ENCODE measurements at places on chromosomes 2 and 18. TPM values are rescaled to one million over a fixed set of nuclear protein-coding genes. Genes with fewer than 3 reads are reported as not detected.
A peak's percentile ranks its signal among the peaks of the same experiment; 100 is the strongest.

GRCh38 chr2:107633580-107634147 lies 193.0 kb upstream of the RGPD4 start:
- H3K36me3 ChIP-seq: no peaks in the 10 kb centered on the region
- no peaks in the 10 kb centered on the region for H3K4me1 ChIP-seq
- H3K27ac ChIP-seq: no peak overlapping the region
- no peak overlapping the region for H3K4me3 ChIP-seq
- DNase-seq: no peak
- H3K27me3 ChIP-seq: no peaks in the 10 kb centered on the region

GRCh38 chr2:228869636-228870264 lies 401.3 kb downstream of the PID1 start:
- H3K27ac ChIP-seq: no peak overlapping the region
- no peaks in the 10 kb centered on the region for H3K27me3 ChIP-seq
- no peaks in the 10 kb centered on the region for H3K4me1 ChIP-seq
- H3K36me3 ChIP-seq: no peaks in the 10 kb centered on the region

DNA sequence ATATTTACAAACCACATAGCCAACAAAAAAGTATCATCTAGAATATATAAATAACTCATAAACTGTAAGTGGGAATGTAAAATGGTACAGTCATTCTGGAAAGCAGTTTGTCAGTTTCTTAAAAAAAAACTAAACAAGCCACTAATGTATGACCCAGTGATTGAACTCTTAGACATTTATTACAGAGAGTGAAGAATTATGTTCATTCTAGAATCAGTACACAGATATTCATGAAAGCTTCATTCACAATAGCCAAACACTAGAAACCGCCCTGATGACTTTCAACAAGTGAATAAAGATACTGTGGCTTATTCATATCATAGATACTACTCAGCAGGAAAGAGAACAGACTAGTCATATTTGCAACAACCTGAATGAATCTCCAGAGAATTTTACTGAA lies 1541.5 kb downstream of the LRP1B start:
- no peaks in the 10 kb centered on the region for H3K36me3 ChIP-seq
- no peaks in the 10 kb centered on the region for H3K4me1 ChIP-seq
- DNase-seq: no peak
- no peaks in the 10 kb centered on the region for H3K27me3 ChIP-seq
- H3K4me3 ChIP-seq: no peak overlapping the region

The ASB18 gene
- not detected for total RNA-seq

DNA sequence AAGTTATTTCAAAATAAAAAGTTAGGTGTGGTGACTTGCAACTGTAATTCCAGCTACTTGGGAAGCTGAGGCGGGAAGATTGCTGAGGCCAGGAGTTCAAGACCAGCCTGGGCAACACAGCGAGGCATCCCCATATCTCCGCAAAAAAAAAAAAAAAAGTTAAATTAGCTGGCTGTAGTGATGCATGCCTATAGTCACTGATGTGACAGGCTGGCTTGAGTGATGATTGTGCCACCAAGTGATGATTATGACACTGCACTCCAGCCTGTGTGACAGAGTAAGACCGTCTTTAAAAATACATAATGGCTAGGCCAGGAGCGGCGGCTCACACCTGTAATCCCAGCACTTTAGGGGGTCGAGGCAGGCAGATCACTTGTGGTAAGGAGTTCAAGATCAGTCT lies 11.5 kb downstream of the SMPD4 start:
- H3K27ac ChIP-seq: no peak overlapping the region
- no peak overlapping the region for H3K4me3 ChIP-seq
- no peaks in the 10 kb centered on the region for H3K36me3 ChIP-seq
- H3K4me1 ChIP-seq: no peaks in the 10 kb centered on the region

- H3K36me3 ChIP-seq: no peaks in the 10 kb centered on the region
- H3K27ac ChIP-seq: no peak overlapping the region
- no peak overlapping the region for H3K4me3 ChIP-seq
- DNase-seq: no peak
- no peaks in the 10 kb centered on the region for H3K27me3 ChIP-seq
- no peaks in the 10 kb centered on the region for H3K4me1 ChIP-seq
These were observed 95.5 kb downstream of the RDH14 start for GRCh38 chr2:18464913-18465312.

DNA sequence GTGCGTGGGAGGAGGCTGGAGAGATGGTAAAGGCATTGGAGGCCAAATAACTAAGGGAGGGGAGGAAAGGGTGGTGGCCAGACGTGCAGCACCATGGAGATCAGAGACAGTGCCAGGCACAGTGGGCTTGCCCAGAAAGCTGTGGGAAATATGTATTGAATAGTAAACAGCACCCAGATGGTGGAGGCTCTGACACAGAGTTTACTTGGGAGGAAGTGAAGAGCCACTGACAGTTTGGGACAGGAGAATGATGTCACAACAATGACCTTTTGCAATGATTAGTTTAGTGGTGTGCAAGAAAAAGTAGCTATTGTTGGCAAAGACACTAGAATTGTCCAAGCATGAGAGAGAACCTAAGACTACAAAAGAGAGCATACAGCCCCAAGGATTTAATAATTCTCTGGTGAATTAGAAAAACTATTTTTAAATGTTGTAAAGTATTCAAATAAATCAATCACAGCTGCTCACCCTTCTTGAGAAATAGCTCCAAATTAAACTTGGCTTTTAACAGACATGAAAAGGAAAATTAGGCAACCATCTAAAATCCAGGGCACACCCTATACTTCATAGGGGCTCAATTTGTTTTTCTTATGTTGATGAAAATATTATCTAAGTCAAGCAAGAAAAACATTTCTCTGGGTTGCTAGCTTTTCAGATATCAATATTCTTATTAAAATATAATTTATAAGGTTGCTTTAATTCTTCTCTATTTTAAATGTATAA lies 458.7 kb upstream of the HNRNPA3 start:
- no peak overlapping the region for H3K4me3 ChIP-seq
- H3K36me3 ChIP-seq: no peaks in the 10 kb centered on the region
- no peaks in the 10 kb centered on the region for H3K27me3 ChIP-seq
- no peak for DNase-seq

DNA sequence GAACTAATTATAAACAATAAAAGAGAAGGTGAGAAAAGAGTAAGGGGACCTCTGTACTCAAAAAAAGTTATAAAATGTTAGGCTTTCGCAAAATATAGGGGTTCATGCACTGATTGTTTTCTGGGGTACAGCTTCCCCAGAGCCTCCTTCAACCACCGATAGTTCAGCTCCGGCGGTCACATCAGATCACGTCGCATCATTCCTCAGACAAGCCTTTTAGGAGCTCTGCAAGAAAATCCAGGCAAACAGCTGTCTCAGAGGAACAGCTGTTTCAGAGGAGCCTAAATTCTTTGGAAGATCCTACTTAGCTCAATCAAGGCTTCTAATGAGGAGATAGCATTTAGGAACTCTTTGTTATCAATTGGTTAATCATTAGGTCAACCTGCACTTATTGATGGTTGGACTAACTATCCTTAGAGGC lies 78.7 kb downstream of the MYCN start:
- no peaks in the 10 kb centered on the region for H3K27me3 ChIP-seq
- no peaks in the 10 kb centered on the region for H3K36me3 ChIP-seq
- H3K4me3 ChIP-seq: no peak overlapping the region
- H3K27ac ChIP-seq: no peak overlapping the region
- no peak for DNase-seq

GRCh38 chr2:195009202-195009601 lies 647.8 kb upstream of the SLC39A10 start:
- no peaks in the 10 kb centered on the region for H3K4me1 ChIP-seq
- no peaks in the 10 kb centered on the region for H3K36me3 ChIP-seq
- H3K4me3 ChIP-seq: no peak overlapping the region
- H3K27ac ChIP-seq: no peak overlapping the region
- H3K27me3 ChIP-seq: no peaks in the 10 kb centered on the region

DNA sequence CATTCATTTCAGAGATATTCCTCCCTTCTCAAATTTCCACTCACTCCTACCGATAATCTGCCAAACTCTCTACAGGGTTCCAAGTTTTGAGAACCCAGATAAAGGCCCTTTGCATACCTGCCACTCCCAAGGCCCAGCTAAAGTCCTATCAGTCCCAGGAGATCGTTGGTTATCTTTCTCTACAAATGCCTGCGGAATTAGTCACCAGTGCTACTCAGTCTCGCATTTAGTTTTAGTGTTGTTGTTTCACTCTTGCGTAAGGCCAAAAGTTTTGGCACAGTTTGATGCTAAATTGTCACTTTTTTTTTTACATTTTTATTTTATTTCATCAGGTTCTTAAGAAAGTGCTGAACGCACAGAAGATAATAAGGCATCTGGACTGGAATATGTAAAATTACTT lies 29.2 kb upstream of the SETBP1 start:
- H3K4me3 ChIP-seq: no peak overlapping the region
- DNase-seq: no peak
- H3K4me1 ChIP-seq: no peaks in the 10 kb centered on the region
- H3K27ac ChIP-seq: no peak overlapping the region
- H3K27me3 ChIP-seq: no peaks in the 10 kb centered on the region

- no peak for DNase-seq
- H3K4me1 ChIP-seq: no peaks in the 10 kb centered on the region
- H3K27me3 ChIP-seq: no peaks in the 10 kb centered on the region
These were observed 228.0 kb upstream of the MEX3C start for GRCh38 chr18:51425475-51425874.

The DAW1 gene
- total RNA-seq: not detected

DNA sequence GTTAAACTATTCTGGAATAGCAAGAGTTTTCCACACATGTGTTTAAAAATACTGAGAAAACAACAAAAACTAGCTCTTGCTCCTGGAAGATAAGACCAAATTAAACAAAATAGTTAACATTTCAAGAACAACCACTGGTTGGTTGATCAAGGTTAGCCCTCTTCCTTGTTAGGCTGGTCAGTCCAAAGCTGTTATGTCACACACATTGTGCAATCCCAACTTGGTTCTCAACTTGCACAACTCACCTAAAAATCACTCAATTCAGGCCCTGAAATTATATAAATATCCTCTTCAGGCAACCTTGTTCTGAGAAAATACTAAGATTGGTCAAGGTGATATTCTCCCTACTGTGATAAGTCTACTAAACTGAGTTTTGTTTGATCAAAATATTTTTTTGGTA lies 169.7 kb upstream of the LRP1B start:
- no peak overlapping the region for H3K4me3 ChIP-seq
- H3K4me1 ChIP-seq: no peaks in the 10 kb centered on the region
- no peak for DNase-seq
- H3K27ac ChIP-seq: no peak overlapping the region

- no peak overlapping the region for H3K4me3 ChIP-seq
- no peaks in the 10 kb centered on the region for H3K36me3 ChIP-seq
- no peaks in the 10 kb centered on the region for H3K27me3 ChIP-seq
- H3K27ac ChIP-seq: no peak overlapping the region
These were observed 18.2 kb downstream of the ASPRV1 start for GRCh38 chr2:69943000-69943842.

- no peaks in the 10 kb centered on the region for H3K36me3 ChIP-seq
- no peaks in the 10 kb centered on the region for H3K27me3 ChIP-seq
- no peaks in the 10 kb centered on the region for H3K4me1 ChIP-seq
- no peak for DNase-seq
These were observed 58.2 kb downstream of the RAPH1 start for GRCh38 chr2:203476881-203477280.

DNA sequence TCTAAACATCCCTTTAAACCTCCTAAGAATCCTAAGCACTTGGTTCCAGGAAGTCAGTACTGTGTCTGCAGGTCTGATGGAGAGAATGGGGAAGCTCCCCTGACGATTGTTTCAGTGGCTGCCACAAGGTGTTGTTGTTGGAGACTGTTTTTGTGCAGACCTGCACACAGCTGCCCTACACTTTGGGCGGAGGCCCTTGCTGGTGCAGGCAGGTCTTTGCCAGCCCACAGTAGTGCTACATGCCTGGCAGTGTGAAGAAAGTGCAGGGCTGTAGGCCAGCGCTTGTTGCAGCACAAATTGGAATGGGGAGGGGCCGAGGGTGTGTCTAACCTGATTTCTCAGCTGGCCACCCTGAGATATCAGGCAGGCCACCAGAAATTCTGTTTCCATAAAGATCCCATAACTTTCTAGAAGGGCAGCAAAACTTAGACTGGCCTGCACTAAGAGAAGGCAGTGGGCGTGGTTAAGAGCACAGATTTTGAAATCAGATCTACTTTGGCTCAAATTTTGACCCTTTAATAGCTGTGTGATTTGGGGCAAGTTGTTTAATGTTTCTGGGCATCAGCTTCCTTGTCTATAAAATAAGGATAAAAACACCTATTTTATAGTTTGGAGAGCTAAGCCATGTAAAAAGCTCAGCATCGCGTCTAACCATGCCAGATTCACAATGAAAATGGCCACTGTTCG lies 83.7 kb upstream of the SLC1A4 start:
- no peaks in the 10 kb centered on the region for H3K27me3 ChIP-seq
- no peaks in the 10 kb centered on the region for H3K4me1 ChIP-seq
- no peak overlapping the region for H3K4me3 ChIP-seq
- H3K27ac ChIP-seq: no peak overlapping the region
- no peaks in the 10 kb centered on the region for H3K36me3 ChIP-seq

DNA sequence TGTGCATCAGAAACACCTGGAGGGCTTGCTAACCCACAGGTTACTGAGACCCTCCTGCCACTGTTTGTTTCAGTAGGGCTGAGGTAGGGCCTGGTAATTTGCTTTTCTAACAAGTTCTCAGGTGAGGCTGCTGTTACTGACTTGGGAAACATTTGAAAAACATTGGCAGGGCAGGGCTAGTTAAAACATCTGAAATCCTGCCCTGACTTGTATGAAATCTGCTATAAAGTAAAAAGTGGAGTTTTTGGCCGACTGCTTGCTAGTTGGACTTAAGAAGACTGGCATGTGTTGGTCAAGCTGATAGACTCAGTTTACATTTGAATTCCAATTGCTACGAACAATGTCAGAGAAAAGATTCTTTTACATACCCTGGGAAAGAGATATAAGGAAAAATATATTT lies 111.6 kb upstream of the DLX2 start:
- DNase-seq: no peak
- H3K4me3 ChIP-seq: no peak overlapping the region
- H3K4me1 ChIP-seq: no peaks in the 10 kb centered on the region
- H3K27me3 ChIP-seq: no peaks in the 10 kb centered on the region
- no peaks in the 10 kb centered on the region for H3K36me3 ChIP-seq

- no peaks in the 10 kb centered on the region for H3K36me3 ChIP-seq
- peaks cover 10% of the 10 kb centered on the region for H3K4me1 ChIP-seq
- no peaks in the 10 kb centered on the region for H3K27me3 ChIP-seq
These were observed 2.2 kb downstream of the RND3 start for GRCh38 chr2:150485114-150485870.

- H3K4me3 ChIP-seq: no peak overlapping the region
- H3K36me3 ChIP-seq: no peaks in the 10 kb centered on the region
- H3K27me3 ChIP-seq: no peaks in the 10 kb centered on the region
- DNase-seq: peak; percentile 38
These were observed 111.6 kb downstream of the AGAP1 start for GRCh38 chr2:235605312-235606003.
